Kasumi-1 (cell line): ENCODE measurements at places on chromosomes 11 and 22.

GRCh38 chr22:46678003-46678657 is 57.9 kb downstream of the GRAMD4 start:
- DNase-seq, result peak; percentile 47

GRCh38 chr22:27576815-27577573 is 224.6 kb downstream of the MN1 start:
- DNase-seq, result no peak

GRCh38 chr22:28927630-28928029 is 44.3 kb downstream of the ZNRF3 start:
- no peak for DNase-seq

- no peak for DNase-seq
These were observed 26.8 kb downstream of the PGM2L1 start for GRCh38 chr11:74371269-74372052.

DNA sequence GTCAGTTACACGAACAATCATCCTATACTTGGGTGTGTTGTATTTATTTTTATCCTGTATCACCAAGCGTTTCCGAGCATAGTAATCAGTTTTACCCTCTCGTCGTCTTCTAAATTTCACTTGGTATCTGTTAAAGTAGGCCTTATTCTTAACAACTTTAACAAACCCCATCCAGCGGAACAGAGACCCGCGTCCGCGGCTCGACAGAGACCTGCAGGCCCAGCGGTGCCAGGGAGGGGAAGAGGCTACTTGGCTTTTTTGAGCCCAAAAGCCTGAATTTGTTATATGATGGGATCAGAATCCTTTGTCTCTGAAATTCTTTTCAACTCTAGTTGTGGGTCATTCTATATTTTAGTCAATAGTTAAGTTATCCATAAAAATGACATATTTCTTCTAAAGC is 56.5 kb upstream of the A4GALT start:
- DNase-seq, result no peak
